NCI-H460 (cell line): ENCODE measurements at places on chromosomes 7 and 10. TPM values are rescaled to one million over a fixed set of nuclear protein-coding genes. Genes with fewer than 3 reads are reported as not detected.
A peak's percentile ranks its signal among the peaks of the same experiment; 100 is the strongest.

PTPRN2 gene
- 2.9 and 3.5 TPM in 2 replicates for total RNA-seq

GRCh38 chr7:23184709-23185359 lies 3.0 kb downstream of the NUP42 start:
- DNase-seq = peak; percentile 50

DNA sequence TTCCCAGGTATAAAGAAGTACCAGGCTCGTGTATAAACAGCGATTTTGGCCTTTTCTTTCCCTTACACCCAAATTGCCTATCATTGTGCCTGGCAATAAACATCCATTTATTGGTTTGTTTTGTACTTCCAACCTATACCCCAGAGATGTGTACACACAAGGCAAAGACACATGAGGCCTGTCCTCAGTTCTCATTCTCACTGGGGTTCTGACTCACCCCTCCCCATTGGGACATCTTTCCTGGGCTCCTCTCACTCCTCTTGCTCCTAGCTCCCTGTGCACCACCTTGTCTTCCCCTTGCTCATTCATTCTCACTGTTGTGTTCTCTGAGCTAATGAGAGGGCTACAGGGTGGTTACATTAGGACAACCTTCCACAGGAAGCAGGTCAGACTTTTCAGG lies 240.7 kb downstream of the ANK3 start:
- DNase-seq = no peak

- no peak for DNase-seq
Measured at GRCh38 chr10:72308320-72308987, 34.7 kb downstream of the DDIT4 start.

- DNase-seq = no peak
Measured at GRCh38 chr7:123343611-123344010, 143.8 kb upstream of the SLC13A1 start.
